Activated CD4-positive, alpha-beta T cell treated with anti-CD3 and anti-CD28 coated beads, Interleukin-2, amount 50 U/mL, for 16 hours (primary cell): ENCODE measurements at places on chromosomes 3 and 15.

DNA sequence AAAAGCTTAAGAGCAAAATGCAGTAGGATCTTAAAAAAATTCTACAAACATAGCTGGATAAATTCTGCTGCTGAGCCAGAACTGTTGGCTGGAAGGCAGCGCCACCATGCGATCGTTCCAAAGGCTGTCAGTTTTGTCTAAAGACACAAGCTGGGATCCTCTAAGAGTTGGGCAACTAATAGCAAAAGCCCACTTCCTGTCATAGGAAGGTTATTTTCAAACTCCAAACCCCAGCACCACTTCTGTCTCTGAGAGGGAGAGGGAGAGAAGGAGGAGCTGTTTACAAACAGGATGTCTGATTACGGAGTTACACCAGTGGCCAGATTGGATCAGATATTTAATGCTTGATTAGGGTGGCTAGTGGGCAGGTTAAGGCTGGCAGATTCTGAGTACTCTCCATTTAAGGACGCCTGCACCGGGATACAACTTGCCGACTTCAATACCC is 44.0 kb downstream of the EIF4E3 start:
- DNase-seq = peak; percentile 41

DNA sequence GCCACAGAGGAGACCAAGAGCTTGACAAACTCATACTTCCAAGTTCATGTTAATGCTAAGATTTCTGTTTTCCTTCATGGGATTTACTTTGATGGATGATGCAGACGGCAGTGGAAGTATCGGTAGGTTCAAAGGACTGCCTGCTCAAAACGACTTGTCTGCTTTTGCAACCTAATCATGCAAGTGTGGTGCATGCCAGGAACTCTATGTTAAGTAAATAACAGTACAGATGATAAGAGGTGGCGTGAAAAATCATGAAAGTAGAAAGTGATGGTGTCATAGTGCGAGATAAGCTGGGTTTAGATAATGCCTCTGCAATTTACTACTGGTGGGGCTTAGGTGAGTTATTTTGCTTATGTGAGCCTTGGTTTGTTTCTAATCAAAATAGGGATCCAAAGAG is 14.7 kb upstream of the LMCD1 start:
- DNase-seq = no peak

DNA sequence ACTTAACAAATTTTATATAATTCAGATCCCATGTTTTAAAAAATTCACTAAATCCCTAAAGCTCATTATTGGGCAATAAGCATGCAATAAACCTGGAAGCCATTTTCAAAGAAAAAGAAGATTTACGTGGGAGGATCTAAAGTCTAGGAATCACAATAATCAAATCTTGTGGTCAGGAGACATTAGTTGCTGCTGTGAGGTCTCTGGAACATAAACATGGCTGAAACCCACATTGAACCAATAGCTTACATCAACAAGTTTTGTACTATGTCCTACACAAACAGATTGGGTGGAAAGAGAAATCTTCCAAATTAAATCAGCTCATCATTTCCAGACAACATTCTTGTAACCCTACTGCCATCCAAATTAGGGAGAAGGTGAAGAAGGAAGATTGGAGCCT is 121.9 kb upstream of the EPHA3 start:
- no peak for DNase-seq

DNA sequence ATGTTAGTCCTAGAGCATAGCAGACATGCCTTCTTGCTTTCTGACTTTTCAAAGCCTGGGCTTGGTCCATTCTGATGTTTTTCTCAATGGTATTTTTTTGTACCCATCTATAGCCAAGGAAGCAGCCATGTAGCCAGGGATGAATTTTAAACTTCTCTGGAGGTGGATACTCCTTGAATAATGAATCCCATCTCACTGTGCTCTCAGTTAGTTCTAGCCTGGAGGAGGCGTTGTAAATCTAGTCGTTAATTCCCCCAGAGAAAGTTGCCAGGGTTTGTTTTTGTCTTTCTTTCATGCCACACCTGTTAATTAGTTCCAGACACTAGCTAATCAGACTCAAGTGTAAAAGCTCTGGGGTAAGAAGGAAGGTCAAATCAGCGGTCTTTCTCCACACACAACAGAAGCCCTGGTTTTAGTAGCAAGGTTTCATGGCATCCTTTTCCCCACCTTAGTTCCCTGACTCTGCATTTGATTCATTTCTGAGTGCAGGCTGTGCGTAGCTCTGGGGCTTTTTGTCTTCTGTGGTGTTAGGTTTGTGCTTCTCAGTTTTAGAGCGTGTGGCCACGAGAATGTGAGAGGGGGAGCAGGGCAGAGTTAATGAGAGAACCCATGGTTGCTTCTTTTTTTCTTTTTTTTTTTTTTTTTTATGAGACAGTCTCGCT is 19.7 kb downstream of the PTPRG start:
- no peak for DNase-seq

DNA sequence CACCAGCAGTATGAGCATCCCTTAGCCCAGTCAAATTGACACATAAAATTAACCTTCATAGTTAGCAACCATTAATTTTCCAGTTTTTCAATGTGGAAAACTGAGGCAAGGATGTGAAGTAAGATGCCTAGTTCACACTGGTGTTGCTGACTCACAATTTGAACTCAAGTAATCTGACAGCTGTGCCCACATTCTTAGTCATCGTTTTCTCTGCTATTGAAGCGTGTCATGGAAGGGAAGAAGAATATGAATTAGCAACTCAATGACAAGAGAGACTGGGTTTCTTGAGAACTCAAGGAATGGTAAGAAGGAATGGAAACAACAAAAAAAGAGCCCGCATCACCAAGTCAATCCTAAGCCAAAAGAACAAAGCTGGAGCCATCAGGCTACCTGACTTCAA is 261.4 kb downstream of the EPHA3 start:
- no peak for DNase-seq

GRCh38 chr15:64535460-64536243 is 75.3 kb downstream of the ZNF609 start:
- no peak for DNase-seq

DNA sequence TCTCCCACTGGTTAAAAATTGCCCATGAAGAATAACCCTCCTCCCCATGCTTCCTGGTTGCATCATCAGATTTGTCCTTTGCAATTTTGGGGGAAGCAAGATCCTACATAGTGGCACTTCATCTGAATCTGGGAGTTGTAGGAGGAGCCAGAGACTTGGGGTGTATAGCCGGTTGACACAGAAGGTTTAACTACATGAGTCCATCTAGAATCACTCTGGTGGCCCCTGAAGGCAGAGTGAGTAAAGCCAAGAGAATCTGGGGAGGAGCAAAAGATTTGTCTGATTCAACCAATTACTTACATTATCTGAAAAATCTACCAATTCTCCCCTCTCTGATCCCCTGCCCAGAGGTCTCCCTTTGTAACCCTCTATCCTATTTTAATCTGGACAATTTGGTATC is 50.1 kb downstream of the SYN2 start:
- no peak for DNase-seq

DNA sequence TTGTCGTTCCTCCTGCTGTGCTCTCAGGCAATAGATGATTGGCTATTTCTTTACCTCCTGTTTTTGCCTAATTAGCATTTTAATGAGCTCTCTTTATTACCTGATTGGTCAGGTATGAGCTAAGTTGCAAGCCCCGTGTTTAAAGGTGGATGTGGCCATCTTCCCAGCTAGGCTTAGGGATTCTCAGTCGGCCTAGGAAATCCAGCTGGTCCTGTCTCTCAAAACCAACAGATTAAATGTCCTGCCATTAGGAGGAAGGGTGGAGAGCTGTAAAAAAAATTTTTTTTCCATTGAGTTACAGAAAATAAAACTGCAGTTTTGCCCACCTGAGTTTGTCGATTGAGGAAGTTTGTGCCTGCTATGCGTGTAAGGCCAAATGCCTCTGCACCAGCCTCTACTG is 5.4 kb upstream of the ACSBG1 start:
- DNase-seq = no peak

DNA sequence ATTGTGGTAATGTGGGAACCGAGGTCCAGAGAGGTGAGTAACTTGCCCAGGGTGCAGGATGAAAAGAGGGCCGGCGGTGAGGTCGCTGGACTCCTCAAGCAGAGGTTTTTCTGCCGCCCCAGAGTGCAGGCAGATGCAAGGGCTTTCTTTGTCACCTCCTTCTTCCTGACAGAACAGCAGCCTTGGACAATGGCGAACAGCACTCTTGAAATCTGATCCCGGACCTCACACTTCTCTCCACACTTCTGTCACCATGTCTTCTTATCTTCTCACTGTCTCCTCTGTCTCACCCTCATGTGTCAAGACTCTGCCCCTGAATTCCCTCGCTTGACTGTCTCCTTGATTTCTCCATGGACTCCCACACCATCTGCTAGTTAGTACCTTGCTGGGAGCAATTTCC is 15.4 kb upstream of the VPS8 start:
- DNase-seq = no peak

- no peak for DNase-seq
These were observed 19.9 kb upstream of the LRIG1 start for GRCh38 chr3:66520724-66521123.

GRCh38 chr15:91529534-91529933 is 324.0 kb upstream of the SLCO3A1 start:
- no peak for DNase-seq

GRCh38 chr15:60057554-60057953 is 53.4 kb downstream of the FOXB1 start:
- no peak for DNase-seq
